Small intestine (tissue), 16 donors: ENCODE measurements at places on chromosomes 4 and X. TPM values are rescaled to one million over a fixed set of nuclear protein-coding genes. Genes with fewer than 3 reads are reported as not detected.

Gene TMEM185A
- 32.1 TPM for polyA plus RNA-seq

Gene NDP
- polyA plus RNA-seq: 0.16 TPM

Gene ALPK1
- 5.3 TPM for polyA plus RNA-seq

Gene IGFBP7
- polyA plus RNA-seq: 240 TPM

Gene MAGED4B
- 5.1 TPM for polyA plus RNA-seq

Gene CDX4
- not detected for polyA plus RNA-seq

Gene TENT5D
- polyA plus RNA-seq: not detected

Gene ARSD
- polyA plus RNA-seq: 12.3 TPM

Gene IL21
- polyA plus RNA-seq: not detected

Gene CXCL5
- polyA plus RNA-seq: not detected

Gene TRAPPC11
- polyA plus RNA-seq: 12.3 TPM

Gene LRAT
- polyA plus RNA-seq: 1.2 TPM

Gene RTL5
- polyA plus RNA-seq: 4.6 TPM

Gene P2RY4
- polyA plus RNA-seq: 0.54 TPM

Gene TBC1D8B
- 5.0 TPM for polyA plus RNA-seq

Gene SASH3
- 8.7 TPM for polyA plus RNA-seq

Gene MMAA
- 13.7 TPM for polyA plus RNA-seq

Gene NCAPG
- polyA plus RNA-seq: 10.5 TPM

Gene PTPN13
- polyA plus RNA-seq: 0.94 TPM
